ENCODE measurements at places on chromosomes 2 and 18. TPM values are rescaled to one million over a fixed set of nuclear protein-coding genes. Genes with fewer than 3 reads are reported as not detected.

DNA sequence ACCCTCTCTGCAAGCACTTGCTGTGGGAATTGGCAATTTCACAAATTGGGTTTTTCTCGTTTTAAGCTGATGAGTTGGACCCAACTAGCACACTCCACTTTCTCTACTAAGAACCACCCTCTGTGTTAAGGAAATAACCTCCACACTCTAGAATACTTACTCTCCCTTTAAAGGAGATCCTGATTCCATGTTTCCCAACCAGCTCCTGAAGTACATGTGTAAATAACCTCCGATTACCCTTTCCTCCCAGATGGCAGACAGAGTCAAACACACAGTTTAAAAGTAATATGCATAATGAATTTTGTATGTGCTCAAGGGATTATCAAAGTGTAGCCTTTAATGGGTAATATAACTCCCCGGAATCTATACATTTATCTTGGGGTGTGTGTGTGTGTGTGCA, 171.3 kb upstream of the OSR1 start:
- no peak for DNase-seq

- no peak for DNase-seq
Measured at GRCh38 chr2:156333274-156333950, 891 bp upstream of the NR4A2 start.

DNA sequence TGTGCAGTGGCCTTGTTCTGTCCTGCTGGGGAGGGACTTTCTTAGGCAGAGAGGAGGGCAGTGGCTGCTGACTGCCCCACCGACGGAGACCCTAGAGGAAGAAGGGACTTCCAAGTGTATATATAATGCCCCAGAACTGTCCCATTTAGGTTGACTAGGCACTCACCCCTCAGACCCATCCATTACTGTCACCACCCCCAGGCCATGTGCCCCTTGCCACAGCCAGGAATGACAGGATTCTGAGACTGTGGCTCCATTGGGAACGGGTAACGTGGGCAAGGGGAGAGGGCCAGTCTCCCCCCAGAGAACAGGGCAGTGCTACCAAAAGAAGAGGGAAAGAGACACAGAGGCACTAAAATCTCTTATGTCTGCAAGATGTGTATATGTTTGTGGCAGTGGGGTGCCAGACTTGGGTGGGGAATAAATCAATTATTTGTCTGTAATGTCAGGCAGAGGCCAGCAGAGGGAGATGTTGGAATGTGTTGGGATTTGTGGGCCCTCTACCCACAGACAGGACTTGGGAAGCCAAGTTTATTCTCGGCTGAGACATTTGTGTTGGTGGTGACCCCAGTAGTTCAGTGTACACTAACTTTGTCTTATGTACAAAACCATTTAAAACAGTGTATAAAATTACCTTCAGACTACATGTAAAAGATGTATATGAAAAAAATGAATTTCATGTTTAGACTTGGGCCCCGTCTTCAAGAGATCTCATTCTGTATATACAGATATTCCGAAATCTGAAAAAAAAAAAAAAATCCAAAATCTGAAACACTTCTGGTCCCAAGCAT, 24.0 kb upstream of the TMEM37 start:
- DNase-seq: peak; percentile 69

Gene AFF3
- 3.2 TPM for polyA plus RNA-seq

- no peak for DNase-seq
Measured at GRCh38 chr2:177204417-177204816, 8.2 kb upstream of the HNRNPA3 start.

Gene GREB1L
- 7.5 TPM for polyA plus RNA-seq

Gene DAPL1
- 1.9 TPM for polyA plus RNA-seq

DNA sequence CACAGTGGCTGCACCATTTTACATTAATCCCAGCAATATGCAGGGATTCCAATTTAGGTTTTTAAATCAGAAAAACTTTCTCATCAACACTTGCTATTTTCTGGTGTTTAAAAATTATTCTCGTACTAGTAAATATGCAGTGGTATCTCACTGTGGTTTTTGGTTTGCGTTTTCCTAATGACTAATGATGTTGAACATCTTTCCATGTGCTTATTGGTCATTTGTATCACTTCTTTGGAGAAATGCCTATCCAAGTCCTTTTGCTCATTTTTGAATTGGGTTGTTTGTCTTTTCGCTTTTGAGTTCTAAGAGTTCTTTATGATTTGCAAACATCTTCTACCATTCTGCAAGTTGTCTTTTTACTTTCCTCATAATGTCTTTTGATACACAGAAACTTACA, 62.1 kb upstream of the TCF7L1 start:
- DNase-seq: no peak

- no peak for DNase-seq
Measured at GRCh38 chr2:29753671-29754444, 167.5 kb downstream of the ALK start.

- no peak for DNase-seq
Measured at GRCh38 chr18:50638884-50639420, 79.1 kb downstream of the MAPK4 start.

Gene MTCL1
- 43.1 TPM for polyA plus RNA-seq

- DNase-seq: no peak
Measured at GRCh38 chr2:70767079-70767698, 811 bp downstream of the ADD2 start.

DNA sequence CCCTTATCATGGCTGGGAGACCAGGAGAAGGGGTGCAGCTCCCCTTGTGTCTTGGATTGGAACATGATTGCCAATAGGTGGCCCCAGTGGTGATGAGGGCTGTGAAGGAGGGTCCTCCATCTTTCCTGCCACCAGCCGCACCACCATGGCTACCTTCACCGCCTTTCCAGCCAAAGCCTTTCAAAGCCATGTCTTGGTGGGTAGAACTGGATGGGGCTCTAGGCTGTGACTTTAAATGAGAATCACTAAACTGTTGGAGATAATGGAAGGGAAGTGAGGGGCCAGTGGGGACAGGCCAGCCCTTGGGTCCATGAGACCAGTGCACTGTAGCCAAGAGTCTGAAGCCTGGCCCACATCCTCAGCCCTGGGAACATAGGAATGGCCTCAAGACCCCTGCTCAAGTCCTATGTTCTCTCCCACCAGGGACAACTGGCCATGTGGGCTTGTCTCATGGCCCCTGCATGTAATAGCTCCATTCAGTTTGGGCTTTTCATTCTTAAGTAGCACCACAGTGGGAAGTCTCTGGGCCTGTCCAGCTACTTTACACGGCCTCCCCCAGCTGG, 345.7 kb downstream of the DYSF start:
- DNase-seq: no peak

Gene AMMECR1L
- polyA plus RNA-seq: 15.8 TPM

DNA sequence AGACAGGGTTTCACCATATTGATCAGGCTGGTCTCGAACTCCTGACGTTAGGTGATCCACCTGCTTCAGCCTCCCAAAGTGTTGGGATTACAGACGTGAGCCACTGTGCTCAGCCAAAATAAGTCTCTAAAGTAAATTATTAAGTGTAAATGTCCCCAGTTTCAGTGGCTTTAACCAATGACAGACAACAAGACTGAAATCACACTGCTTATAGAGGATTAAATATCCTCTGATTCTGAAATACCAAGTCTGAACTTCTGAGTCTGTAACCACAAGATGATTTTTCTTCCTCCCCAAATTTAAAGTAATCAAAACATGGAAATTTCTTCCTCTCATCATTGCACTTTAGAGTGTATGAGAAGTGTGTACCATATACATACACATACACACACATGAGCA, 16.5 kb upstream of the ANKRD44 start:
- DNase-seq: no peak

GRCh38 chr2:219857751-219858150, 230.3 kb downstream of the SLC4A3 start:
- DNase-seq: no peak

DNA sequence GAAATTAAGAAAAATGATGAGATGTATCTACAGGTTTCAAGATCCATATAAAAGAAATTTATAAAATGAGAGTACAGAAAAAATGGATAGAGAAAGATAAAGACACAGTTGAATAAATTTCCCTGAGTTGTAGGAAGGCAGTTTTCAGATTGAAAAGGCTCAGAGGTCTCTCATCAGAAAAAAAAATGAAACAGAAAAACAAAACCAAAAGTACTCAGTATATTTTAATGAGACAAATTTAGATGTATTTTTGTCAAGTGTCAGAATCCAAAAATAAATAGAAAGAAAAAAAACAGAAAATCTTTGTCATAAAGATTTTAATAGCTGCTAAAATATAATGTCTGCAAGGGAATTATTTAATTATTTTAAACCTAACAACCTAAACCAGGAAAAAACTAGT, 520.5 kb downstream of the KCNJ3 start:
- DNase-seq: no peak

Gene HOXD10
- polyA plus RNA-seq: 0.78 TPM

GRCh38 chr2:1864301-1864980, 120.1 kb upstream of the PXDN start:
- DNase-seq: no peak

Gene LOXHD1
- 1.1 TPM for polyA plus RNA-seq

All from muscle of back (tissue), 13 donors.